Stimulated activated CD8-positive, alpha-beta memory T cell treated with anti-CD3 and anti-CD28 coated beads, Interleukin-12 subunit alpha, Interleukin-12 subunit beta, amount 100 ng/mL, for 4 hours (primary cell): ENCODE measurements at places on chromosomes 3 and 15.

DNA sequence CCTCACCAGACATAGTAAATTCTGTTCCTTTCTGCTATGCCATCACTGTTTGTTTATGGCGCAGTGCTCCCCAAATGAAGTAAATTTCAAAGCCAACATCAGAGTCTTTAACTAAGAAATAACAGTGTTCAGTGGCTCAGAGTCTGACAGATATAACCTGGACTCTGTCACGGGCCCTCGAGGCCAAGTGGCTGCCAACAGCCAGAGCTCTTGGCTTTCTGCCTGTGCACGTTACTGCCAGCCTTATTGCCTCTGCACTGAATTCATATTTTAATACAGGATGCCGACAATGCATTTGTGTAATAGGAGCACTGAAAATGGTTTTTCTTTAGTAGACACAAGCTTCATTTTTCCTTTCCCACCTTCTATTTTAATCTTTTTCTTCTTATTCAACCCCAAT, 219.9 kb downstream of the NLGN1 start:
- no peak for DNase-seq

GRCh38 chr15:43402255-43402654, 31.4 kb downstream of the TUBGCP4 start:
- no peak for DNase-seq

DNA sequence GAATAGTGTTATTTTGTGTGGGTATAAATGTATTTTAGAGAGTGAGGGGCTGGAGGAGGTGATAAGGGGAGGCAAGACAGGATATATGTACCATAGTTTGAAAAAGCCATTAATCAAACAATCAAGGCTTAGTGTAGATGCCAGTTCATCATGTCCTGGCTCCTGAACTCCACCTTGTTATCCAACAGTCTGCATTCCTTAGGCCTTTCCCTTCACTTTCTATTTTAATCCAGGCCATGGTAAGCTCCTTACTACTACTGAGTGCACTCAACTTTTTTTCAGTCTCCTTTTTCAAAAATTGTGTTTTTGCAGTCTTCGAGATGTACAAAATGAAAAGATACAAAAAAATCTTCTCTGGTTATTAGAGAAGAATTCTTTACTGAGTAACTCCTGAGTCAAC, 700.5 kb upstream of the NAALADL2 start:
- DNase-seq: no peak

DNA sequence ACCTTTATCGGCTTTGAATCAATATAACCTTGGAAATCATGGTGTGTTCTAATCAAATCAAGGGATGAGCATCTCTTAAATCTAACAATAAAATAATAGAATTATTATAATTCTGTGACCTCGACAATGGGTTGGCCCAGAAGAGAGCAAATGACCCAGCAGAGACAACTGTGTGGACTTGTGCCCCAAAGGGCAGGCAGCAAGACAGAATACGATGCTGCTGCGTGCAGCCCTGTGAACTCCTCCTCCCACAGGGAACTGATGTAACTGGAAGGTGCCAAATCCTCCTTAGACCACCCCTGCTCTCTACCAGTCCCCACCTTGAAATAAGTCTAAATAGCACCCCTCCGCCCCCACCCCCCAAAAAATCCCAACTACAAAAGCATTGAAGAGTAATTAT, 50.7 kb upstream of the ACAN start:
- DNase-seq: no peak

DNA sequence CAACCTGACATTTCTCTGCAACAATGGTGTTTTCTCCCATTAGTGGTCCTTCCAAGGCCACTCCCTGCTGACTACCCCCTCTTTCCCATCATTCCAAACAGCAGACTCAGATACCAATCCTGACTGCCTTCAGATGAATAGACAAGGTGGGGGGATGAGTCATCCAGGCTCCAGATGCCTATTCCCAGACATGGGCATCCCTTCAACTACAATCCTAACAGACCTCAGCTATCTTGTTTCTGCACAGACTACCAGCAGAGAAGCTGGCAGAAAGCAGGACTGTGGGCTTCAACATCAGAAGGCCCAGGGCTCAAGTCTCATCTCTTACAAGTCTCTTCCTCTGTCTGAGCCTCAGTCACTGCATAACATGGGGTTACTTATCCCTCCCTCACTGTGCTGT, 2.2 kb downstream of the RBP1 start:
- DNase-seq: no peak

GRCh38 chr3:19937459-19938294, 3.7 kb upstream of the EFHB start:
- DNase-seq: no peak

DNA sequence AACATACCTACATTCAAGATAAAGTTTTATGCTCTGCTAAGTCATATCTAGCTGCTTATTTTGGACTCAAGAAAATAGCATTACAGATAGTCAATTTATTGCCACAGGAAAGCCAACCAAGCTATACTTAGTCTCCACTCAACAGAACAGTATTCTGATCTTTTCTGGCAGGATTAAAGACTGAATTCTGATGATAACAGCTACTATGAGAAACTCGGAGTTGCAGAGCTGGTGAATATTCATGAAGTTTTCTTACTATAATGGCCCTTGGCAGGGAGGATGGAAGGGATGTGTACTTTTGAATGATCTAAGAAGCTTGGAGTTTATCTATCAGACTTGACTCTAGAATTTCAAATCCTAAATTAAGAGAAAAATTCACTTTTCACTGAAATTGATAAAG, 237.7 kb downstream of the CTNNB1 start:
- DNase-seq: no peak

GRCh38 chr3:17733768-17734167, 8.7 kb downstream of the TBC1D5 start:
- DNase-seq: no peak

GRCh38 chr3:58572013-58572633, 5.1 kb downstream of the FAM107A start:
- no peak for DNase-seq

DNA sequence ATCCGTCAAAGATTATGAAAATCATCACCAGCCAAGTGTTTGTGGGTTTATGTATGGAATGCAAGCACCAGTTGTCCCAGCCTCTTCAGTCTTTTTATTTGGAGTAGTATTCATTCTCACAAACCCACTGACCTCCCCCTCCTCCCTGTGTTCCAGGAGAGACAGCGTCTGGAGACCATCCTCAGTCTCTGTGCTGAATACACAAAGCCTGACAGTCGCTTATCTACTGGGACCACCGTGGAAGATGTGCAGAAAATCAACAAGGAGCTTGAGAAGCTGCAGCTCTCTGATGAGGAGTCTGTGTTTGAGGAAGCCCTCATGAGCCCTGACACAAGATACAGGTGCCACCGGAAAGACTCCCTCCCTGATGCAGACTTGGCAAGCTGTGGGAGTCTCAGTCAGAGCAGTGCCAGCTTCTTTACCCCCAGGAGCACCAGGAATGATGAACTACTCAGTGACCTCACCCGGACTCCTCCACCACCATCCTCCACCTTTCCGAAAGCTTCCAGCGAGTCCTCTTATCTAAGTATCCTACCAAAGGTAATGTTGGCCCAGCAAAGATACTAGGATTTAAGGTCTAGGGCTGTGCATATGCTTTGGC, 54.2 kb downstream of the PHLDB2 start:
- no peak for DNase-seq

- no peak for DNase-seq
Observed at GRCh38 chr3:9124730-9125129, 124.7 kb downstream of the SRGAP3 start.

DNA sequence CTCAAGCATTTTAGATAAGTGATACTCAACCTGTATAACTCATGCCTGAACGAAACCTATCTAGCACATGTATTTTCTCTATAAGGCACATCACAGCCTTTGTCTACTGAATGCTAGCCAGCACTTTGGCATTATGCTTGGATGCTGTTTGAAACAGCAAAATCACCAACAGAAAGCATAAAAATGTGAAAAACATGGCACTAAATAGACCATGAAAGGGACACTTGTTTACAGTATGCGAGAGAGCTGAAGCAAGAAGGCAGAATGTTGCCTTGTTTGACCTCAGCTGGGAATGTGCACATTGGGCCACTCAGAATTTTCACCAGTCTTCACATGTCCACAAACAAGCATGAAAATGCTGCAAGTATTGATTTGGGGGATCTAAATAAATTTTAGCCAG, 59.5 kb downstream of the MINDY2 start:
- no peak for DNase-seq

DNA sequence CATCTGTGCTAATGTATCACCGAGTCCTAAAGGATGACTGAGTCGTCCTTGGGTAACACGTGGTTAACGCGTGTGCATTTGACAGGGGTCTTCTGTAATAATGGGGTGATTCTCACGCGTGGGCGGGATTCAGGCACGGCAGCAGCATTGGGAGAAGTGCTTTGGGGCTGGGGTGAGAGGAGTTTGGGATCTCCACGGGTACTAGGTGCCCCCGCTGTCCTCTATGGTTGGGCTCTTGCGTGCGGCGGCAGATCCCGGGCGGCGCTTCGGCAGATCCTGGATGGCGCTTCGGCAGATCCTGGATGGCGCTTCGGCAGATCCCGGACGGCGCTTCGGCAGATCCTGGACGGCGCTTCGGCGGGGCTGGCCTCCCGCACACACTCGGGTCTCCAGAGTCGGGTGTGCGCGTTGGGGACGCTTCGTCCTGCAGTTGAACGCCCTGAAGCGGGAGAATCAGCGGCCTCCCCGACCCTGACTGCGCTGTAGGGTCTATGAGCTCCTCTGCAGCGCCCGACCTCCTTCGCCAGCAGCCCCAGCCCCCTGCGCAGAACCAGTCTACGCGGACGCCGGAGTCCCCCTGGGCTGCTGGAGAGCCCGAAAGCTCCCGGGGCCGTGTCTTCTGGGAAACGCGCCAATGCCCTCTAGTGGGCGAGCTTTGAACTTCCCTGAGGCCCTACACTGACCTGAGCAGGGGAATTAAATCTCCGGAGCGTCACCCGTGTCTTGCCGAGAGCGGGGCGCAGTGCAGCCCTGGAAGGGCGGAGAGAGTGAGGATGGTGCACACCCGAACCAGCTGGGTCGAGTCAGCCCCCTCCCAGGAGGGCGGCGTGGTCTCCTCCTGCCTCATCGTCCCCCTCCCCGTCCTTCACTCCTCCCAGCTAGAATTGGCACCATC, 48.1 kb upstream of the EPHB3 start:
- DNase-seq: peak; percentile 64

GRCh38 chr3:153291059-153291685, 129.1 kb downstream of the RAP2B start:
- no peak for DNase-seq

DNA sequence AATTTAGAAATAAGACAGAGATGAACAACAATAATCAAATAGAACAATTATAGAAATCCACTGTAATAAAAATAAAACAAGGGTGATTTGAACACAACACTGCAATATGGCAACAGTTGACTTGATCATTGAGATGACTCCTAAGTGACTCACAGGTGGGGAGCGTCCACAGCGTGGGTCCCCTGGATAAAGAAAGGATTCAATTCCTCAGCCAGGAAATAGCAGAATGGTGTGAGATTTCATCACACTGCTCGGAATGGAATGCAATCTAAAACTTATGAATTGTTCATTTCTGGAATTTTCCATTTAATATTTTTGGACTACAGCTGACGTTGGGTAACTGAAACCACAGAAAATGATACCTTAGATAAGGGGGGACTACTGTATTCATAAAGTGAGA, 82.0 kb downstream of the CNTN3 start:
- DNase-seq: no peak

DNA sequence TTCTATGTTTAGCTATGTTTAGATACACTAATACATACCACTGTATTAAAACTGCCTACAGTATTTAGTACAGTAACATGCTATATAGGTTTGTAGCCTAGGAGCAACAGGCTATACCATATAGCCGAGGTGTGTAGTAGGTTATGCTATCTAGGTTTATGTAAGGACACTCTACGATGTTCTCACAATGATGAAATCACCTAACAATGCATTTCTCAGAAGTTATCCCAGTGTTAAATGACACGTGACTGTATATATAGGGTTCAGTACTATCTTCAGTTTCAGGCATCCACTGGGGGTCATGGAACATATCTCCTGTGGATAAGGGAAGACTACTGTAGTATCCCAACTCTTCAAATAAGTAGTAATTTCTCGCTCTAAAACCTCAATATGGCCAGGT, 97.4 kb downstream of the TMCC1 start:
- DNase-seq: no peak

GRCh38 chr3:94101860-94102259, 39.0 kb downstream of the NSUN3 start:
- no peak for DNase-seq
